ENCODE measurements at places on chromosomes 12 and 14.

DNA sequence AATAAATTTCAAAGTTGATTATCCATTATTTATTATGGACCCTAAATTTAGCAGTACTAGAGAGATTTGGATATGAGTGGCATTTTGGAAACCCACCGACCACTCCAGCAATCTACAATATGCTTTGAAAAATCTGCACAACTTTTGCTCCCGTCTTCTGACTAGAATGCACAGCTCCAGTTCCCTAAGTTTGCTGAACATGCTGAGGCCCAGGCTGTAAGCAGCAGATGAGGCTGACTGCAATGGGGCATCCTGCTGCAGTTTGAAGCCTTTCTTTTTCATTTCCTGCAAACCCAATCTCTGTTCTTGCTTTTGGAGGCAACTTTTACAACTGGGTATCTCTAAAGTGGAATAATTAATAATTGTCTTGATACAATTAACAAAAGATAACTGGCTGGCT, 405.8 kb downstream of the ATP23 start:
- no peak for DNase-seq

DNA sequence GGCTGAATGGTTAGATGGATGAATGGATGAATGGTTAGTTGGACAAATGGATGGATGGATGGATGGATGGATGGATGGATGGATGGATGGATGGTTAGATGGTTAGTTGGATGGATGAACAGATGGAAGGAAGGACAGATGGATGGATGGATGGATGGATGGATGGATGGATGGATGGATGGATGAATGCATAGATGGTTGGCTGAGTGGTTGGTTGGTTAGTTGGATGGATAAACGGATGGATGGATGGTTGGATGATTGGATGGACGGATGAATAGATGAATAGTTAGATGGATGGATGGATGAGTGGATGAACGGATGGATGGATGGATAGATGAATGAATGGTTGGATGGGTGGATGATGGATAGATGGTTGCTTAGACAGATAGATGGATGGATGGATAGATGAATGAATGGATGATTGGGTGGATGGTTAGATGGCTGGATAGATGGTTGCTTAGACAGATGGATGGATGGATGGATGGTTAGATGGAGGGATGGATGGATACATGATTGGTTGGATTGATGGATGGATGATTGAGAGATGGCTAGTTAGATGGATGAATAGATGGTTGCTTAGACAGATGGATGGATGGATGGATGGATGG, 48.8 kb upstream of the HSPB8 start:
- DNase-seq: no peak

DNA sequence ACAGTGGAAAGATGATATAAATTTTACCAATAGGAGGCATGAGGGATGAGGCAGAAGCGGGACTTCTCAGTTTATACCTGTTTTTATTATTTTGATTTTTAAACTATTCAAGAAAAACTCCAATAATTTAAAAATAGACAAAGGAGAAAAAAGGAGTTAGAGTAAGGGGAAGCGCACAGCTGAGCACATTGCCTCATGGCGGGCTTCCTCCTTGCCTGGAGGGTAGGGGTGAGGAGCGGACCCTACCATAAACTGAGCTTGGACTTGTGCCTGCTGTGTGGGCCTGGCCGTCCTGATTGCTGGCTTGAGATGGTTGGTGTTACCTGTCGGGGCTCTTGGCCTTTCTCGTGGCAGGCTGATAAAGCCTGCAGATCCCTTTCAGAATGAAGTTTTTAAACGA, 15.1 kb upstream of the HIP1R start:
- no peak for DNase-seq

GRCh38 chr12:79934281-79935020, 446 bp downstream of the PPP1R12A start:
- DNase-seq: no peak

- DNase-seq: no peak
Observed at GRCh38 chr12:59963546-59963945, 367.7 kb downstream of the SLC16A7 start.

DNA sequence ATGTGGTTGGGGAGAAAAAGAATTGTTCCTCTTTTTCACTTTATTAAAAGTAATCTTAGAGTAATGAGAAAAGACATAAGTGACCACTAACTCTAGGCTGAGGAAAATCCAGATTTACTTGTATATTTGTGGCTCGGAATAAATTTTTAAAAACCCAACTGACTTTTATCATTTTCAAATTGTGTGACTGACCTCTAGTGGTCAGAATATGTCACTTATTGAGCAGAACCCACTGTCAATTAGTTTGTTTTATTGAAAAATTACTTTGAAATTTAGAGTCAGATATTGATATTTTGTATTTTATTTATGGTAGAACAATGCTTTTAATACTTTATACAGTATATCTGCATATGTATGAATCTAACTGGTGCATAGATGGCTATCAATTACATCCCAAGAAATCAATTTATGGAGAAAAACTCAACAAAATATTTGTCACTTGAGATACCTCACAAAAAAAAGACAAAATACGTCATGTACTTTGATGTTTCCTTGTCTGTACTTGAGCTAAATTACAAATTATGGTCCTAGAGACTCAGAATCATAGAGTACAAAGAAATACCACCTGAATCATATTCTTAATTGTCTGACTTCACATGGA, 229.4 kb downstream of the CNTN1 start:
- DNase-seq: peak; percentile 3

DNA sequence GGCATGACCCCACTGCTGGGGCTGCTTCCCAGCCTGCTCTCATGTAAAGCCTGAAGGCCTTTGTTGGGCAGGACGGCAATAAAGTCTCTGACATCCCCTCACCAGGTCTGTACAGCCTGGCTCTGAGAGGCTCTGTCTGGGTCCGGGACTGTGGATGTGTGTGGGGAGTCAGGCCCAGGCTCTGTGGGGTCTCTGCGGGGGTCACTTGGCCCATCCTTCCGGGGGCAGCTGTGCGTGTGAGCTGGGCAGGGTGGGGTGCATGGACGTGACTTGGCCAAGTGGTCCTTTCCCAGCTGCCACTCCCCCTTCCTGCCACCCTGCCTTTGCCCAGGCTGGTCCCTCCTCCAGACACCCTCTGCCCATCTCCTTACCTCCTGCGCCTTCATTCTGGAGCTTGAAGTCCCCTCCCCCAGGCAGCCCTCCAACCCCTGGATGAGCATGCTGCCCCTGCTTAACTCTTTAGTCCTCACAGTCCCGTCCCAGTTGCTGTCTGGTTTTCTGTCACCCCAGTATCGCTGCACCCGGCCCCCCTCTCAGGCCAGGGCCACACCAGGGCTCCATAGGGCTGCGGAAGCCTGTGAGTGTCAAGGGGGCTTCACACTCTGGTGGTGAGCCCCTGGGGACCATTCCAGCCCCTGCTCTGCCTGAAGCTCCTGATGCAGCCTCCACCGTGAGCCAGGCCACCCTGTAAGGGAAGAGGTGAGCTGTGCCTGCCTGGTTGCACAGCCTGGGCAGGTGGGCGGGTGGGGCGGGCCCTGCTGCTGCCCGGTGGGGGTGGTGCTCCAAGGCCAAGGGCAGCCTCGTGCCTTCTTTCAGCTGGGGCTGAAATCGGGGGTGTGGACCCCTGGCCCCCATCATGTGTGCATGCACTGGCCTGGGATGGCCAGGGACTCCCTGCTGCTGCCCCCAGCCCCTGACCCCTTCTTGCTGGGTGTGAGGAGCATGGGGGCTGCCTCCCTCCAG, 25.5 kb upstream of the KIF26A start:
- DNase-seq: no peak

GRCh38 chr14:21528381-21529348, 2.5 kb upstream of the SALL2 start:
- no peak for DNase-seq

GRCh38 chr12:45915405-45915804, 75.0 kb downstream of the SCAF11 start:
- no peak for DNase-seq

GRCh38 chr12:52347016-52347415, 20.3 kb downstream of the KRT85 start:
- DNase-seq: no peak
